ENCODE measurements at places on chromosomes 3 and 15.

- no peak for DNase-seq
Measured at GRCh38 chr3:110752307-110752706, 319.3 kb upstream of the NECTIN3 start.

DNA sequence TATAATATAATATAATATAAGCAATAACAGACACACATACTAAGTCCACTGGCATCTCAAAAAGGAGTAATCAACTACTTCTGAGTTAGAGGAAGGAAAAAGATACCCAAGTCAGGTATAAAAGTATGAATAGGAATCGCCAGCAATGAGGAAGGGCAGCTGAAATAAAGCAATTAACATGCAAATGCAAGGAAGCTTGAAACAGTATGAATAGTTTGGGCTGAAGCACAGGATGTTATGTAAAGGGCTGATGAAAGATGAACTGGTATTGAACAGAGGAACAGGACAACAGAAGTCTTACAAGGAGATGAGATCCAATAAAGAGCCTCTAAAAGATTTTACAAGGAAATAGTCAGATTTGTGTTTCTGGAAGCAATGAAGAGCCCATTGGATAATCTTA, 7.1 kb downstream of the COPS2 start:
- no peak for DNase-seq

GRCh38 chr3:37984051-37984450, 6.5 kb upstream of the VILL start:
- DNase-seq, result no peak

GRCh38 chr3:125318871-125319270, 56.3 kb downstream of the ZNF148 start:
- no peak for DNase-seq

- no peak for DNase-seq
Measured at GRCh38 chr15:40438712-40439111, 2.0 kb upstream of the BAHD1 start.

DNA sequence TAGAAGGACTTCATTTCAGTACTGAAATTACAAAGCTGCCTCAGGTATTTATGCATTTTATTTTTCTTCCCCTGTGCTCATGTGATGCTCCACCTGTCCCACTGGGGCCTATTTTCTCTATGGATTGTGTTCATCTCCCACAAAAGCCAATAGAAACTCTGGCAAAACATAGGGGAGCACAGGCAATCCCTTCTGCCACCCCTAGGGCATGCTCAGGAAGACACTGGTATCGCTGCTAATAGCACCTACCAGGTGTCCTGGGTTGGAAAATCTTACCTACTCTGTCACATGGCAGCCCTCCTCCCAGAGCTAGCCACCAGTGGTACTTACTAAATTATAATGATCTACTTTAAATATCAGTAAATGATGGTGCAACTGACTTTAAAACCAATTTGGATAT, 427.4 kb downstream of the FGF12 start:
- no peak for DNase-seq

DNA sequence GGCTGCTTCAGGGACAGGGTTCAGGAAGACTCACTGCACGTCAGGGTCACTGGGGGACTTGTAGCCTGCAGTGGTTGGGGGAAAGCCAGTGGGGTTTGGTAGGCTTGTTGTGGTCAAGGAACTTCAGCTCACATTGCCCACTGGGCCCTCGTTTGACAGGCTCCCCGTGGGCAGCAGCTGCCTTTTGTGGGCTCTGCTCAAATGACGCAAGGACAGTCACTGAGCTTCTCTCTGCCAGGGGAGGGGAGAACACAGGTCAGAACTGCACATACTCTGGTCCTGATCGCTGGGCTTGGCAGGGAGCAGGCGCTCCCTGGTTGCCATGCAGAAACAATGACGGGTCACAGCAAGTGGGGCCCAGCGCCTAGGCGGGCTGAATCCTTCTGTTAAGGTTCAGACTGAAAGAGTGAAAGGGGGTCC, 45.5 kb downstream of the FAM174B start:
- no peak for DNase-seq

- DNase-seq, result no peak
Measured at GRCh38 chr15:30905821-30906220, 2.1 kb downstream of the FAN1 start.
